NCI-H146 (cell line): ENCODE measurements at places on chromosomes 11 and 22.

- no peak for DNase-seq
Observed at GRCh38 chr22:25494774-25495173, 69.7 kb upstream of the GRK3 start.

DNA sequence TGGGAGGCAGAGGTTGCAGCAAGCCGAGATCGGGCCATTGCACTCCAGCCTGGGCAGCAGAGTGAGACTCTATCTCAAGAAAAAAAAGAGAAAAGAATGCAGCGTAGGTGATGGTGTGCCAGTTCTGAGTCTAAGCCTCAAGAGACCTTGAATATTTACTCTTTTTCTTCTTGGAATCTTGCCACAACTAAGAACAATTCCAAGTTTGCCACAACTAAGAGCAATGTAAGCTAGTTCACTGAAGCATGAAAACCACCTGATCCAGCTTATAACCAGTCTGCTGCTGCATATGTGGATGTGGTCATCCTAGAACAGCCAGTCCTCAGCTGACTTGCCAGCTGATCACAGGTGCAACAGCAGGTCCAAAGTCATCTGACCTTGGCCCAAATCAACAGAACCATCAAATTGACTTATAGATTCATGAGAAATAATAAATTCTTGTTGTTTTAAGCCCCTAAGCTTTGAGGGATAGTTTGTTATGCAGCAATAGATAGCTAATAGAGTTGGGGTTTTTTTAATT is 25.4 kb upstream of the SEZ6L start:
- no peak for DNase-seq

DNA sequence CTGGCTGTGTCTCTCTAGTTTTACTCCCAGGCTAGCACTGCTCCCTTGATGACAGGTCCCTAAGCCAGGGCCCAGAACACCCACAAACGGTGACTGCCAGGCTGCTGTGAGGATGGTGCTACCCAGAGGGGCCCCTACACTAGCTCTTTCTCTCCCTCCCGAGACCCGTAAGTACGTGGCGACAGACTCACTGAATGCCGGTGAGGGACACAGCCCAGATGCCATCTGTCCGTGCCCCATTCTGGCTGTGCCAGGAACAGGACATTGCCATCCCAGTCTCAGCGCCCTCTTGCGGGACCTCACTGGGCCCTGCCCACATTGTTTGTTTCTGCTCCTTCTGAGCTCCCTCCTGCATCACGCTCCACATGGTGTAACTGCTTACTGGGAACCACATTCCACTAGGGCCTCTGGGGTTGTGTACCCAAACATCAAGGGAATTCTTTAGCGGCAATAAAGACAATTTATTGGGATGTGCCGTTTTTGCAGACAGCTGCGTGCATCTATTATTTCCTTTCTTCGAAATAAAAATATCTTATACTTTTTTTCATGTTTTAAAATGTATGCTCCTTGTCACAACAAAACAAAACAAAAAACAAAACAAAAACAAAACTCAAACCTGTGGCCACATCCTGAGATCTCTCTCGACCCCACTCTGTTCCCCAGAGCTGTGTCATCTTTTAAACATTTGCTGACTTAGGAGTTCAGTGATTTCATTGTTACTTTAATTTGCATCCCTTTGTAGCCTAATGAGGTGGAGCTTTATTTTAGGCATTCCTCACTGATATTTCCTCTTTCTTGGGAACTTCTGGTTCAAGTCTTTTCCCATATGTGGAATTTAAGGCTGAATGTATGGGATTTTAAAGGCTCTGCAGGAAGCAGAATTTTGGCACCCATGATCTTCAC is 4.4 kb upstream of the TPCN2 start:
- DNase-seq, result peak; percentile 10

DNA sequence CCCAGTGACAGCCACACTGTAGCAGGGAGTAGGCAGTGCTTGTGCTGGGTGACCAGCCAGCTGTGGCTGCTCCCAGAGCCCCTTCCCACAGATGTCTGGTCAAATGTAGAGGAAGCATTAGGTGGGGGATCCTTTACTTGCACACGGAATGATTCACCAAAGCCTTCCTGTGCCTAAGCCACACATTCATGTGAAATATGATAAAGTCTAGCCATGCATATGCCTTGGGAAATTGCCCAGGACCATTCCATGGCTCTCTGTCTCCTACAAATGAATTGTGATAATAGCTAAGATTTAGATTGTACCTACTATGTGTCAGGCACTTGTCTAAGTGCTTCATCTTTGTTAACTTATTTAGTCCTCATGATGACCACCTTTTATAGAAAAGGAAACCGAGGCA is 217.5 kb upstream of the E2F8 start:
- DNase-seq, result no peak

DNA sequence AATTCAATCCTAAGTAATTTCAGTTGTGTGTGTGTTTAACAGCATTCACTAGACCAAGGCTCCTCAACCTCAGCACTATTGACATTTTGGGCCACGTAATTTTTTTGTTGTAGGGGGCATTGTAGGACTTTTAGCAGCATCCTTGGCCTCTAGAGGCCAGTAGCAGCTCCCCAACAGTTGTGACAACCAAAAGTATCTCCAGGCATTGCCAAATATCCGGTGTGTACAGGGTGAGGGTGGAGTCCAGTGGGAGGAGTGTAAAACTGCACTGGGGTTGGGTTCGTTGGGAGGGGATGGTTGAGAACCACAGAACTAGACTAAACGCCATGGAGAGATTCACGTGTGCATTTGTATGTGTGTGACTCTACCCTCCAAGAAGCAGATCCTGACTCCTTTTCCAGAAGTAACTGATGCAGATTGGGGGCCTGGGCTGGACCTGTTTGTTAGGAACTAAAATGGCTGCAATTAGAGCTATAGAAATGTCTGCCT is 5.9 kb upstream of the PHF21A start:
- peak; percentile 40 for DNase-seq
